Activated T-helper 2 cell treated with anti-CD3 and anti-CD28 coated beads, Interferon-gamma antibody, Interleukin-2, Interleukin-4, amounts not matched to agents 10 μg/mL and 5 μg/mL and 100 μg/mL, durations not matched to agents 14 hours and 24 hours and 36 hours (primary cell): ENCODE measurements at places on chromosomes 5 and 9. TPM values are rescaled to one million over a fixed set of nuclear protein-coding genes. Genes with fewer than 3 reads are reported as not detected.

DNA sequence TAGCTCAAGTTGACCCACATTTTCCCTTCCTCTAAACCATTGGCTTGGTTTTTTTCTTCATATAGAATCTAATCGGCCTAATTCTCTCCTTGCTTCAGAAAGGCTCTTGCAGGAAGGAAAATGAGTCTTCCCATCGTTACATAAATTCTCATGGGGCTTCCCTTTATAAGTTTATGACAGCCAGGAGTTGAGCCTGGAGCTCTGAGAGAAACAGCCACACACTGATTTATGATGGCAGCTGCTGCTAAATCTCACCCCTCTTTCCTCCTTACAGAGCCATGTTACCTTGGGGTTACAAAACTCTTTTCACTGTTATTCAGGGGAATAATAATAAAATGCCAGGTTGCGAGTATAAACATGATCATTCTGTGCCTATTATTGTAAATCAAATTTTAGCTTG, 5.2 kb upstream of the RNF14 start:
- no peak for DNase-seq

GRCh38 chr5:17359451-17360011, 138.5 kb upstream of the TAF11L2 start:
- DNase-seq: no peak

STK32A gene
- total RNA-seq: not detected in 2 replicates

DNA sequence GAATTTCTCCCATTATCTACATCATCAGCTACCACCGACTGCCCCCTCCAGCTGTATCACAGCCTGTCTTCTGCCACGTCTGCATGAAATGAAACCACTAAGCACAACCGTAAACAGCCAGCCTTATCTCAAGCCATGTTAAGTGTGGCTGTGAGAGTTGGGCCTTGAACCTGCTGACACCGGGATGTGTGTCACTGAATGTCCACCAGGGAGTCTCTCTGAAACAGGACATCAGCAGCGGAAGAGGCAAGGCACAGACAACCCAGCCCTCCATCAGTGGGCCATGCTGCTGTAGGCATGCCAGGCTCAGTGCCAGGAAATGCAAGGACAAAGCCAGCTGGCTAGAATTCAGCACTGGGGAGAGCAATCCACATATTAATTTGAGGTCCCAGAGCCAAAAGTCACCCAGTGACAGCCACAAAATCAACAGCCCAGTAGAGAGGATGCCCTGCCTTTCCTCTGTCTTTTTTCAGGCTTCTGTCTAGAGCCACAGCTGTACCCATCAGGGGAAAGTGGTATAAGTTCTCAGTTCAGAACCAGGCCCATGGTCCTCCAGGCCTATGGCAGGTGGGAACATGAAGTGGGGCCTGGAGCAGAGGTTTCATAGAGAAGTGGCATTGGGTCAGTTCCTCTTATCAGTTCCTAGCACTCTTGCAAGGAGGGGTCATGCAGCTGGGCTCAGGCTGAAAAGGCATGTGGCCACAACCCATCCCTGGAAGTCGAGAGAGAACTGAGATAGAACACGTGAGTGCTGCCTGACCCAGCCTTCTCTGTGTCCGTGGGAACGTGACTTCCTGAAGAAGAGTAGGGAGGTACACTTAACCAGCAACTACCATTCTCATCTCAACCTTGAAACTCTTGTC, 199.4 kb downstream of the ESM1 start:
- no peak for DNase-seq

NPR3 gene
- 0.02 TPM in 1 of 2 replicates, not detected in the other for total RNA-seq

DNA sequence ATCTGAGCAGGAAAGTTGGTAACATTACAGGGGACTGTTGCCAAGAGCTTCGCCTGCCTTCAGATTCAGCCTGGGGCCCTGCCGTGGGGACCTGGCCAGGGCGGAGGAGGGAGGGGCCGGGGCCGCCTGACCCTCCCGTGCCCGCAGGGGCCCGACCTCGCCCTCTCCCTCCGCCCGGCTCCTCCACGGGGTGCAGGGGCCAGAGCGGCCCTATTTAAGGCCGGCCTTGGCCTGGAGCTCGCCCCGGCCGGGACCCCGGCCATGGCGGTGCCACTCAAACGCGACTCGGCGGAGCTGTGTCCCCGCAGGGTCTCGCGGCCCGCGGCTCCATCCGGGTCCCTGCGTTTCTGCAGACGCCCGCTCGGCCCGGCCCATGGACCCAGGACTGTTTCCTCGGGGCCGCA, 757 bp downstream of the TMEM250 start:
- DNase-seq: no peak

SPATA31C1 gene
- total RNA-seq: not detected in 2 replicates

ANKRD34B gene
- total RNA-seq: not detected in 2 replicates

DNA sequence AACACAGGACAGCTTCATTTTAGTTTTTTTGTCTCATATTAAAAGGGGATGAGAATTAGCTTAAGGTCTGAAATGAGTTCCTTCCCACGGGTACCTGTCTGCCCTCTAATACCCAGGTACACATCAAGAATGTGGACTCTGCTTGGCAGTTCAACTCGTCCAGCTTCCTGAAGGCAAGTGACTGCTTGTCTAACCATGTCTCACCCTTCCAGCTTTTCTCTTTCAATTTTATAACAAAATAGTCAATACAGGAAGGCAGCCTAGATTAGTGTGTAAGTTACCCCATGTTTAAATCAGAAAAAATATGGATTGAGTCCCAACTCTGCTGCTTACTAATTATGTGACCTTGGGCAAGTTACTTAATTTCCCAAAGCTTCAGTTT, 50.5 kb upstream of the C5orf46 start:
- DNase-seq: no peak

ADAMTS13 gene
- 1.5 and 1.6 TPM in 2 replicates for total RNA-seq

- no peak for DNase-seq
These were observed 14.5 kb downstream of the CXXC5 start for GRCh38 chr5:139662617-139663016.

DNA sequence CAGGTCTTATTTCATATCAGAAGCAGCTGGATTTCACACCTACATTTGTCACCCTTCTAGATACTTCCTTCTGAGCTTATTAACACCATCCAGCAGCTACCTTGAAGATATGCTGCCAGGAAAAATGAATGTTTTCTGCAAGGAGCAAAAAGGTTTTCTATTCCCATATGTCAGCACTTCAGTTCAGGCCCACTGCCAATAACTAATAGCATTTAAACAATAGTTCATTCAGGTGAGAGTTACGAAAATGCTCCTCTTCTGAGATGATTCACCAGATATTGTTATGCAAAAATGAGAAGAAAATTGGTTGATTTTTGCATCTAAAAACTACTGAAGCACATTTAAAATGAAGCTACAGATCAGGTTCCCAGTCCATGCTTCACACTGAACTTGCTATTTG, 56.4 kb upstream of the ISL1 start:
- no peak for DNase-seq

DNA sequence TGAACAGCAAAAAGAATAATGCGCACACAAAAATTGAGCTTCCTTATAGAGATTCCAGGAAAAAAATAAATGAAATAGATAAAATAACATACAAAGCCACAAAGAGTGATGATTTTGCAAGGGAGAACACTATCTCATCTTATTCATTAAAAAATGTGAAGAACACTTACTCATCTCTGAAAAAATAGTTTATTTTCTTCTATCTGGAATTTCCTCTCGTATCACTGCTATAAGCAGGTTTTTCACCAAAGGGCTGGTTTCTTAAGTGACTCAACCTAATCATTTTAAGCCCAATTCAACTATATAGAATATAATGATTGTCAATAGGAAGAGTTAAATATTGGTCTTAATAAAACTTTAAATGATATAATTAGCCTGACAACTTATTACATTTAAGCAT, 504.9 kb downstream of the NR2F1-AS1 start:
- DNase-seq: no peak

OR1J2 gene
- not detected in 2 replicates for total RNA-seq

DNA sequence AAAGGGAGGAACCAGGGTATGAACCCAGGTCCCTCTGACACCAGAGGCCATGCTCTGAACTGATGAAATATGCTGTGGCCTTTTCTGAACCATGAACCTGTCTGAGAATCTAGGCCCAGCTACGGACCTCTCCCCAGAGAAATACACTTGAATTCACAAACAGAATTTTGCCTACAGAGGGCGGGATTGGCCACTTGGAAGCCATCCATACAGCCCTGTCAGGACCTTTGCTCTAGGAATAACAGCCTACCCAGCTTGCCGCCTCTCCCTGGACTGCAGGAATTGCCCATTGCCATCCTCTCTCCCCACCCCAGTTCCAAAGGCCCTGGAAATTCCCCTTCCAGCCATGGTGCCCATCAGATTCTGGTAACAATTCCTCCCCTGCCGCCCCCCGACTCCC, 26.6 kb downstream of the MORN5 start:
- DNase-seq: no peak

DNA sequence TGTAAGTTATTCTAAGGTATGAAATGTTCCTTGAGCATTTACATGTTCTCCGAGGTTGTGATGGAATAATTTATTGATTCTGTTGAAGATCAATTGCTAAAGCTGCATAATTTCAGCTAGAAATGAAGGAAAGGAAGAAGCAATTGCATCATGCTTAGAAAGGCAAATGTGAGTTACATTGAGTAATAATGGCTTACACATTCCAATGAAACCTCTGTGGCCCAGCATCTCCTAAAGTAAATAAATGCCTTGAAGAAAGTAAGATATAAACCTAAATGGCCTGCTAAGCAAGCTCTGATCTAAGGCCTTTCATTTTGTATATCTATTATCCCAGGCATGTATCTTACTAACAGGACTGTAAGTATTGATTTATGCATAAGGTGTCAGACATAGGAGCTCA, 677.3 kb upstream of the RGMB start:
- no peak for DNase-seq

GLRA1 gene
- not detected in 2 replicates for total RNA-seq

DNA sequence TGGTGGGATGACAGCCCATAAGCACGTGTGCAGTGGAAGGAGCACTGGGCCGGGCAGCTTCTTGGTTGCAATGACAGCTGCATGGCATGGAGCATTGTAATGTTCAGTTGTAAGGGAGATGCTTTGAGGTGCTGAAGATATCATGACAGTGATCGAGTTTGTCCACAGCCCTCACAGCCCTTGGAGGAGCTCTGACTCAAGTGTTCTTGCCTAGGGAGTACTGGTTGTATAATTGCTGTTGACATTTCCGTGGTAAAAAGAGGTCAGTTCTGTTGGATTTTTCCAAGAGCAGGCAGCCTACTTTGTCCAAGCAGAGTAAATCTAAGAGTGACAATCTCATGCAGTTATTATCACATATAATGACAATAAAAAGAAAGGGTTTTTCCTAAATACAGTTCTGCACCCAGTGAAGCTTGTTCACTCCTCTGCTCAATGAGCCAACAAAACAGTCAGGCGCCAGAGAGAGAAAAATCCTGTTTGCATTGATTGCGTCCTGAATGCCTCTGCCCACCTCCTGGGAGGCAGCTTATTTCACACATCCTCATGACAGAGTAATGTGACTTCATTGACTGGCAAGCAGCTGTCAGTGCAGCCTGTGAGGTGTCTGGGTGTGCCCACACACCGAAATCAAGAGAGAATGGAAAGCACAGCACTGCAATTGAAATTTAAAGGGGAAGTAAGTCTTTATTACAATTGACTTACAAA, 248.0 kb downstream of the NTRK2 start:
- no peak for DNase-seq

DNA sequence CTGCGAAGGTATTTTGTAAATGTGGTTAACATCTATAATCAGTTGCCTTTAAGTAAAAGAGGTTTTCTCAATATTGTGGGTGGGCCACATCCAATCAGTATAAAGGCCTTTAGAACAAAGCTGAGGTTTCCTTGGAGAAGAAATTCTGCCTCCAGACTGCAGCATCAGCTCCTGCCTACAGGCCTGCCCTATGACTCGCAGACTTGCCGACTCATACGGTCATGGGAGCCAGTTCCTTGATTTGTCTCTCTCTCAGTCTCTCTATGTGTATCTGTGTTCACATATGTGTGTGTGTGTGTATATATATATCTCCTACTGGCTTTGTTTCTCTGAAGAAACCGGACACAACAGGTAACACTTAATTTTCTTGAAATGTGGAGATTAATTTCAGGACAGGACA, 45.3 kb downstream of the SLC36A1 start:
- no peak for DNase-seq

GRCh38 chr9:126506361-126507317, 107.1 kb upstream of the LMX1B start:
- DNase-seq: no peak

DNA sequence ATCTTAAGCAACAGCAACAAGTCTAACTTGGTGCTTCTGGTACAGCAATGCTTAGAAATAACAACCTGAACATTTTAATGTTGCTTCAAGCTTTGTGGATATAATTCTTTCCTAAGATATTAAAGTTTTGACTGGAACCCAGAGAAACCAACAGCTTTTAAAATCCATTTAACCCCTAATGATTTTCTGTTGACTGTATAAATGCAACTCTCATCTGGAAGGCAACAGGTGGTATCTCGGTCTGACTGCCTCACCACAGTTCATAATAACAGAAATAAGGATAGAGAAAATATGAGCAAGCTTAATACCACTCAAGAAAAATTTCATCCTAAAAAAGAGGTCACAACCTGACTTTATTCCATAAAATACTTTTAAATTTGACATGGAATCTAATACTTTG, 116.9 kb downstream of the HOMER1 start:
- DNase-seq: no peak

DNA sequence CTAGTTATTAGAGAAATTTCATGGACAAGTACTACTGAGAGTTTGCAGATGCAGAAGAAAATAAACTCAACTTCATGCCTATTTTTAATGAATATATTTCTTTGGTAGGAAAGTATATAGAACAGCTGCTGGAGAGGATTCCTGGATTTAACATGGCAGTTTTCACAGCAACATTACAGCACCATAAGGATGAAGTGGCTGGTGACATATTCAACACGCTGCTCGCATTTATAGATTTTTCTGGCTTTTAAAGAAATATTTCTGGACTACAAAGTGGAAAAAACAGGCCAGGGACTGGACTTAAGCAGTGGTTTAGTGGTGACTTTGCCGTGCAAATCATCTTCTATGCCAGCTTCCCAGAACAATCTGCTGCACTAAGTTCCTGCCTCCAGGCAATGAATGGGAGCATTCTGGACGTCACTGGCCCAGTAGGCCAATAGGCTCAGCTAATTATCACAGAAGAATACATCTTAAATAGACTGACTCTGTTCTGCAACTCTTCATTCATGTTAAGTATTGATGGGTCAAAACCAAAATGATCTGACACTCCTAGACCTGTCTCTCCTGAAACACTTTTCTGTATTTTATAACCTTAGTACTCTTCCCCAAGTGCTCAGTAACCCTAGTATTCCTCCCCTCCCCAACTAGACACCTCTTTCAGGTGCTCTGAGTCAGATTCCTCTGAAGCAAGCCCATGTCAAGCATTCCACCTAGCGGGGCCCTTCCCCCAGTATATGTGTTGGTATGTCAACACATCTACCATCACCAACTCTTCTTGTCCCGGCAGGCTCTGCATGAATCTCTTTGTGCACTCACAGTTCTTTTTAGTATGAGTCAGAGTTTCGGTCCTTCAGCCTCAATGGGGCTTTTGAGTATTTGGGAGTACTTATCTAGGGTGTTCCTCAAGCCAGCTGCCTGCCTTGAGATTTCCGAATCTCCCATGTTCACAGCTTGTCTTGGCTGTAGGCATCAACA, 625.5 kb downstream of the CHSY3 start:
- DNase-seq: no peak

GRCh38 chr5:54249210-54250028, 61.0 kb downstream of the ARL15 start:
- DNase-seq: no peak

ALDH1A1 gene
- total RNA-seq: not detected in 2 replicates

- no peak for DNase-seq
These were observed 477.1 kb downstream of the PDE4D start for GRCh38 chr5:59416451-59416850.

- no peak for DNase-seq
These were observed 384.2 kb upstream of the CDH10 start for GRCh38 chr5:25029004-25029403.

IL31RA gene
- total RNA-seq: not detected in 2 replicates
